ENCODE measurements at places on chromosomes 3 and 15.

DNA sequence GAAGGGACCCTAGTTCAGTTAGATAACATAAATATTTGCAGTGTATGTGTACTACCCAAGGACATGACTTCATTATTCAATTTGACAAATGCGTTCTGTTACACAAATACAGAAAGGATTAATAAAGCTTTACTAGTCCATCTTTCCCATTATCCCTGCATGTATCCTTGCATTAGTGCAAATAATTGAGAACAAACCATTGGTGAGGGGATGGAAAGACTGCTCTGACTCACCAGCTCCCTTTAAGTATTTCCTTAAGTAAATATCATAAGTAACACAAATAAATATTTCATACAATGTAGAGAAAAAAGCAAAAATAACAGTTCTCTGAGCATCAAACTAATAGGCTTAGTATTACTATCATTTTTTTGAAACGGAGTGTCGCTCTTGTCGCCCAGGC, 1.9 kb upstream of the GPD1L start:
- DNase-seq, result no peak

DNA sequence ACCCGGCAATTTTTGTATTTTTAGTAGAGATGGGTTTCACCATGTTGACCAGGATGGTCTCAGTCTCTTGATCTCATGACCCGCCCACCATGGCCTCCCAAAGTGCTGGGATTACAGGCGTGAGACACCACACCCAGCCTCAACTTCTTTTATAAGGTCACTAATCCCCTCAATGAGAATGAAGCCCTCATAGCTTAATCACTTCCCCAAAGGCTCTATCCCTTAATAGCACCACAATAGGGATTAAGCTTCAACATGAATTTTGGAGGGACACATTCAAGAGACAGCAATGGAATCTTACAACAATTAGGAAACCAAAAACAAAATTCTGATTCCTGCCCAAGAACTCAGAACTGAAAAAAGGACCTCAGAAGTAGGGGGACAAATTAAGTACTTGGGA, 126.8 kb downstream of the ATP1B3 start:
- no peak for DNase-seq

DNA sequence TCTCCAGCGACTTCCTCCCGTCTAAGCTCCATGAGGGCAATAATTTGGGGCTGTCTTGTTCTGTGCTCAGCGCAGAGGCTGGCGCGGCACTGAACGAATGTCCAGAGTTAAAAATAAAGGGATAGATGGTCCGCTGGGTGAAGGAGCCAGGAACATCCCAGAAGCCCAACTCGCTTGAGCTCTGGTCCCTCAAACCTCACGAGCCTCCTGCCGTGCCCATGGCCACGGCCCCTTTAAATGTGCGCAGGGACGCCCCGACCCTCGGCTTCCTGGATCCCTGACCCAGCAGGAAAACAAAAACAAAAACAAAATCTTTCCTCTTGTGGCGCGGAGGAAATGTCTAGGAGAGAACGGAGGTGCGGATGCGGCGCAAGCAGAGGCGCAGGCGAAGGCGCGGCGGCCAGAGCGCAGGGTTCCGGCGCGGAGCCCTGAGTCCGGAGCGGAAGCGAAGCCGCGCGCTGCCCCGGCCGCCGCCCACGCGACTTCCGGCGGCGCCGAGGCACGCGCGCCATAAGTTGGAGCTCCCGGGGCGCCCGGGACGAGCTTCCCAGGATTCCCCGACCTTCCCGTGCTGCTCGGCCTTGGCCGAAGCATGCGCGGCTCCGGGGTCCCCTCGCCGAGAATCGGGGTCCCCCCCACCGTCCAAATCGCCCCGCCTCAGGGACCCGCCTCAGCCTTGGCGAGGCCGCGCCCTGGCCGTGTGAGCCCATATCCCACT, 52.9 kb upstream of the WNT7A start:
- DNase-seq, result no peak

GRCh38 chr3:124965413-124965812, 30.9 kb upstream of the MUC13 start:
- DNase-seq, result no peak

DNA sequence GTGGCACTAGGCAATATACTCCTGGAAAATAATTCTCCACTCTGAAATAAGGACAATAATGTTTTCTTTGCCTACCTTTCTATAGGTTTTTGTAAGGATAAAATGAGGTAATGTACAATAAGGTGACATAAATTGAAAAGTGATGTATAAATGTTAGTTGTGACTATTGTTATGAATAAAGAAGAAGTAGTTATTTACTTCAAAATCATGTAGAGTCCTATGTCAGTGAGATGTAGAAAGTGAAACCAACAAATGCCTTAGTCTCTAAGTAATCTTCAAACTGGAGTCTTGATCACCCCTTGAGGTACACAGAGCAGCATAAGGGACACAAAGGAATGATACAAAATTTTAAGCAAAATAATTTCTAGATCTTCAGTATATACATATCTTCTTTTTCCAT, 60.3 kb upstream of the TP63 start:
- no peak for DNase-seq

DNA sequence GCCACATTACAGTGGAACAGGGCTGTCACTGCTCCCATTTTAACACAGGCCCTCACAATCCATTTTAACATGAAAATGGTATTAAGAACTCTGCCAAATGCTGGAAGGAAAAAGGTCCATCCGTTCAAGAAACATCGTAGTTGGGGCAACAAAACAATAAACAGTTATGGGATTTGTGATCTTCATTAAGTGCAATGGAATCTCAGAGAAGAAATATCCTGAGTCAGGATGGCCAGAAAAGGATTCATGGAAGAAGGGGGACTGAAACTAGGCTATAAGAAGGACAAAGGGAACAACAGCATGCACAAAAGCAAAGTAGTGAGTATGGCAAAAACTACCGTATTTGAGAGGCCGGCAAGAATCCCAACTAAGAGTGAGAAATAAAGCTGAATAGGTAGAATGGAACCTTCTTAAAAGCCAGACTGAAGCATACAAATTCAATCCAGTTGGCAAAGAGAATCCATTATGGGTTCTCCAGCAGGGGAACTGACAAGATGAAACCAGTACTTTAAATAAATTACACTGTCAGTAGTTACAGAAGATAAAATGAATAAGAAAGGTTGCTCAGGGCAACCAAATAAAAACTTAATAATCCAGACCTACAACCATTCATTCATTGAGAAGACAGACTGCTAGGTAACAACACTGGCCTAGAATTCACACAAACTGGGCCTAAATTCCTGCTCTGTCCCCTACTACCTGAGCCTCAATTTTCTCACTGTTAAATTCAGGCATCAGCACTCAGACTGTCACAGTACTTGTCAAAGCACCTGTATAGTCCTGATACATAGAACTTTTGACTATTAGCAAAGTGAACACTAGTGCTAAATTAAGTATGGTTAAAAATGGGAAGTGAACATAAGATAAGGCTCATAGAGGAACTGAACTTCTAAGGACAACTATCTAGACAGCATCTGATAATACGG, 6.3 kb downstream of the TBL1XR1 start:
- DNase-seq, result no peak

DNA sequence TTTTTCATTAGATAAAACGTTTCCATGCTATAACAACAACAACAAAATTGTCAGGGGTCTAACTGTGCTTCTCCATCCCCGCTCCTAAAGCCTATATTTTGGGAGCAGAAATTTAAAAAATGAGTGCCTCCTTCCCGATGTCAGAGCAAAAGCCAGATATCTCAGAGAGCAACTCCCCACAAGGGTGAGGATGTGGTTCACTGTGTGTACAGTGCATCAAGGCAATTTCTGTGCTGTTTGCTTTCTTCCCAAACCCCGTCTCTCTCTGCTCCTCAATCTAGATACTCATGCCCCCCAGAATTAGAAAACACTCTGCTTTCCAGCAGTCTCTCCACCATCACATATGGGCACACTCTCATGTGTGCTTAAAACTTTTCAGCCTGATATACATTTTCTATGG, 76.7 kb upstream of the MBNL1 start:
- no peak for DNase-seq
